CD4-positive, alpha-beta T cell treated with Interleukin-17A for 1 hour (primary cell): ENCODE measurements at places on chromosomes 6 and 20.

GRCh38 chr6:139007428-139007827 lies 19.4 kb upstream of the REPS1 start:
- no peak for DNase-seq

DNA sequence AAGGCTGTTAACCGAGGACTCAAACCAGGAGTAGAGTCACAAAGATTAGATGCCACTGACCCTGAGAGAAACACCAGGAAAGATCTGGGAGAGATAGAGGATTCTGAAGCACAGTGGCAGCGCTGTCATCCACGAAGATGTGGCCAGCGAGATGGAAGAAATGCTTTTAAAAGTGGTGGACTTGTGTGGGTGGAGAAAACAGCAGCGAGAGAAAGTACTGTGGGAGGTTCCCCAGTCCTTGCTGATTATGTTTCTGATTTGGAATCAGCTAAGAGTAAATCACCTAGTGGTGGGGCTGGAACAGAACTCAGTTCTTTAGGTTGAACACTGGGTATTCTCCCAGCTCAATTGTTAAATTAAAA lies 435 bp upstream of the ZNF322 start:
- peak; percentile 50 for DNase-seq

- DNase-seq = no peak
These were observed 58.8 kb downstream of the REV3L start for GRCh38 chr6:111423960-111424846.

DNA sequence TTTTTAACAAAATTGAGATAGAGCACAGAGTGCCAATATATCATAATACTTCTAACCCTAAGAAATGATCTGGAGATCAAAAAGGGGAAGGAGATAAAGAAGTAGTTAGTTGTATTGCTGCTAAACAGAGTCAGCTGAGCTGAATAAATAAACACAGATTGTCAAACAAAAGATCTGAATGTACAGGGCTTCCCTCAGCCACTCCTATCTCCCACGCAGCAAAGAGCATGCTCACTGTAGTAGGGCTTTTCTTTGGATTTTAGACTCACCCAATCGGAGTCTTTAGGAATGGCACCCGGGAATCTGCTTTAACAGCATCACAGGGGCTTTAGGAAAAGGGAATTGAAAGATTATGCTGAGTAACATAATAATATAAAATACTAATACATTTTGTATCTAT lies 222.2 kb upstream of the STXBP5 start:
- DNase-seq = no peak

DNA sequence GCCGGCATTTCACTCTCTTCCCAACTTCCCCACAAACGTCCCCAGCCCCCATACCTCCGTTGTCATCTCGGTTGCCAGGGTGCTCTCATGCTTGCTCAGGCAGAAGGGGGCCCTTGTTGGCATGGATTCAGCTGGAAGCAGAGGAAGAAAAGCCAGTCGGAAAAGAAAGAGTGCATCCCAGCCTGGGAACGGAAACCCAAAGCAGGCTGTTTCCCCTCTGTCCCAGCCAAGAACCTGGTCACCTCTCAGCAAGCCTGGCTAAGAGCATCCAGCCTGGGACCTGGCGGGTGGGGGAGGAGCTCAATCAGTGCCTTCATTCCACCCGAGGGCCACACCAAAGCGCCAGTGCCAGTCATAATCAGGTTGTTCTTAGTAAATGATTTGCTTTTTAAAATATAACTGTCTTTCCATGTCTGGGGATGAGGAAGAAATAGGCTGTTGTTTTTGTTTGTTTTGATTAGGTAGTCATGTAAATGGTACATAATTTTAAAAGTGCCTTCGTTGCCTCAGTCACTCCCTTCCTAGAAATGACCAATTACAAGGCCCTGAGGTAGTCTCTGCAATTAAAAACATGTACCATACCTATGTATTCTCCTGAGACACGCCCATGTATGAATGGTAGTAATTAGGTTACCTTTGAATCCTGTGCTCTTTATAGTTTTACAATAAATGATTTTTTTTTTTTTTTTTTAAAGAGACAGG lies 21.1 kb downstream of the CHMP4B start:
- no peak for DNase-seq

DNA sequence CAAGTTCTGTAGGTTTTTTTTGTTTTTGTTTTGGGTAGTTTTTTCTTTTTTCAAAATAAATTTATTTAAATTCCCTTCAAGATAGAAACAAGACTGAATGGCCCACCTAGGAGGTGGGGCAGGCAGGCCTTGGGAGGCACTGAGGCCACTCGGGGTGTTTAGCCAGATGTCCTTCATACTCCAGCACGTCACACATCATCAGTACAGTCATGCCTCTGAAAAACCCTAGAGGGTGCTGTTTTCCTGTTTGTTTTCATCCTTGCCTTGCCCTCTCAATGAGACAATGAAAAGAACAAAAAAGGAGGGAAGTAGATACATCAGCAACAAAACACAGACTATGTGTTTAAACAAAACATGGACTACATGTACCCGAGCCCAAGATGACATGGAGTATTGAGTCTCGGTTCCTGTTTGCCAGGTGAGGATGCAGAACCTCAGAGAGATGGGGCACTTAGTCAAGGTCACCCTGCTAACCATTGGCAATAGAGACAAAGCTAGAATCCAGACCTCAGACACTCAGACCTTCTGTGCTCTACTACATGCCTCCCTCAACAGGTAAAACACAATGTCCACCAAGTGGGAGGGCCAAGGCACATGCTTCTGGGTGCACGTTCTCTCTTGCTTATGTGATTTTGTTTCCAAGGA lies 26.8 kb upstream of the CLIC5 start:
- DNase-seq = peak; percentile 46

DNA sequence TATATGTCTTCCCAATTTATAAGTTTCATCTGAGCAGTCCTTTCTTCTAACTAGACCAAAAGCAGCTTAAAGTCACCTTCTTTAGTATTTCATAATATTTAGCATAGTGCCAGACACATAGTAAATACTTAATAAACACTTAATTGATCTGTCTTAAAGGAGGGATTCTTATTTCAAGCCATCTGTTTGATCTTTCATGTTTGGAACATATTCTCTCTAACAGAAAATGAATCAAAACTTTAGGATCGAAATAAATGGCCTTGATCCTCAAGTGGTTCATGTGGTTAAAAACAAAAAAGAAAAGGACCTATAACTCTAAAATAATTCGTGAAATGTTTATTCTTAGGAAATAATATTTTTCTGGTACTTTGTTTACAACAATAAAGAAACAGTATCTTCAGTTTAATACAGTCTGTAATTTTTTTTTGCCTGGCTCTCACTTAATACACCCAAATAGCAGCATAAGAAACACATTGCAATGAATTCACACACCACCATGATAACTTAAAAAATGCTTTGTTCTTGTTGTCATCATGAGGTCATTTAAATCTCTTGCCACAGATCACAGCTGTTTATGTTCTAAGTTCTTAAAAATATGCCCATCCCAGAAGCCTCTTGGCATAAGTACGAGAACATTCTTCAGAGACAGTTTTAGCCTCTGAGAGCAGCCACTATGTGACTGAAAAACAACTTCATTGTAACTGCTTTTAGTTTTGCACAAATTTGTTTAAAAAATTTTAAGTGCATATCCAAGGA lies 48.1 kb downstream of the ESF1 start:
- DNase-seq = no peak

DNA sequence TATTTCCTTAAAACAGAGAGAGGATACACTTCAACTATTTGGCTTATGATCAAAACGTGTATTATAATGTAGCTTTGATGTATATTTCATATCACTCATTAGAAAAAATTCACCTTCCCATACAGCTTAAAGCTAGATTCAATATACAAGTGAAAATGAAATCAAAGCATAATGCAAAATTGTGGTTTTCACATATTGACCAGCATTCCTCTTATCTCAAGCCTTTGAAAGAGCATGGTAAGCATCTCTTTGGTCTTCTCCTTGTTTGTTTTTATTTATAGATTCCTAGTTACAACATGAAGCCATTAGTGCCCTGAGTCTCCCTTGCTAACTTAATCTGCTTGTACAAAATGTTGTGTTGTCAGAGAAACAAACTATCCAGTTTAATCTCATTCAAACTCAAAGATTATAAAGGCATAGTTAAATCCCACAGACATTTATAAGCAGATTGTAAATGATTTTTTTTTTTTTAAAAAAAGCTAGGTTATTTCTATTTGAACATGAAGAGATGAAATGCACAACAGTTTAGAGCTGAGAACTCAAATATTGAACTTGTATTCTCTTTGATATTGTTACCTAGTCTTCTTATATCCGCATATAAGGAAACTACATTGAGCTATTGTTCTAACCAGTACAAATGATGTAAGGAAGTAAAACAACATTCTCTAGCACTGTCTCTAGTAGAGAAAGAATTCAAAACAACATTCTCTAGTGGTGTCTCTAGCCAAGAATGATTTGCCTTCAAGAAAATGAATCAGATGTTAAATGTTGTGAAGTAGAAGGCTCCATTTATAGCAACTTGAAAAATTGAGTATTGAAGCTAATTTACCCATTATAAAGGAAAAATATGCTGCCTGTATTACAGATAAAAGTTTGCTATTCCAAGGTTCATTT lies 31.2 kb upstream of the SMIM28 start:
- no peak for DNase-seq

DNA sequence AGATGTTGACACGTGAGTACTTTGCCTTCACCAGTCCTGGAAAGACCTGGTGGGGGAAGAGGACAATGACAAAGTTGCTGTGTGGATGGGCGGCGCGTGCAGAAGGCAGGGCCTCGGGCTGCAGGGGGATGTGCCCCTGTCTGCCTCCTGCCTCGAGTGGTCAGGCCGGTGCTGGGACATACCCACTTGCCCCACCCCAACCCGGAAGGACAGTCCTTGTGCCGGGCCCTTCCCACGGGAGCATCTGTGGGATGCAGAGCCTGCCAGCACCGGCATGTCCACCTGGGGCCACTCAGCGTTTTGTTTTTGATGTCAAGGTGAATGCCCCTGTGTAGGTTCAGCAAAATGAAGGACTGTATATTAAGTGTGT lies 60.5 kb upstream of the BHLHE23 start:
- no peak for DNase-seq

DNA sequence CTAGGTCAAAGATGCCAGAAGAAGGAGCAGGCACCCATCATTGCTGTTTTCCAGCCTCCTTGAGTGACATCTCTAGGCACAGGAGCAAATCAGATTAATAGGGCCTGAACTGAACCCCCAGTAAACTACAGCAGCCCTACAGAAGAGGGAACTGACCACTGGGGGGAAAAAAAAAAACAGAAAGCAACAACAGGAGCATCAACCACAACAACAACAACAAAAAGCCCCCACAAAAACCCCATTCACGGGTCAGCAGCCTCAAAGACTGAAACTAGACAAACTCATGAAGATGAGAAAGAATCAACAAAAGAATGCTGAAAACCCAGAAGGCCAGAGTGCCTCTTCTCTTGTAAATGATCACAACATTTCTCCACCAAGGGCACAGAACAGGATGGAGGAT lies 537.4 kb upstream of the BTBD3 start:
- DNase-seq = no peak

DNA sequence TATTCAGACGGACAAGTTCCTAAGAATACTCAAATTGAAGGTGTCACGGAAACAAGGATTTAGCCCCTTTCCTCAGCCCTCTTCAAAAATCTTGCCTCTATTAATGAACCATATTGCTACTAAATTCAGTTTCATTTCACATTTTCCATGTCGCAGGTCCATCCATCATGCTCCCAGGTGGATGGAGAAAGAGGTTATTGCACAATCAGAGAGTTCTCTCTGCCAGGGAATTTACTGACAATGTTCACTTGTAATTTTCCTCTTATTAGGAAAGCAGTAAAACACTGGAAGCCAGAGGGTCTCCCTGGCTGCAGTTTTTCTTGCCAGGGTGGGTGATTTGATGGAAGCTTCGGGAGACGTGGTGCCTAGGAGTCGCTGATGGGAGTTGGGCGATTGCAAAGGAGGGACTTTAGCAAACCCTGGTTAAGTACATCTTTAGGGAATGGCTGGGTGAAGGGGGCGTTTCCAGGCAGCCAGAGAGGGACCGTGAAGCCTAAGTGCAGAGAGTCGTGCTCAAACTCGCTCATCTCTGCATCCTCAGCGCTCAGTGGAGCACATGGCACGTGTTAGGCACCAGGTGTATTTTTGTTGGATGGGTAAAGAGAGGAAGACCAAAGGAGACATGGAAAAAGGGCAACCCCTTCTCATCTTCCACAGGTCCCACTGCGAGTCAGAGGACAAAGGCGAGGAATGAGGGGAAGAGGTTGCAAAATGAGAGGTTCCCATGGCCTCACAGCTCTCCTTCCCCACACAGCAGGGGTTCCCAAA lies 321.9 kb upstream of the CDH4 start:
- no peak for DNase-seq

GRCh38 chr20:51383891-51384510 lies 158.5 kb downstream of the NFATC2 start:
- DNase-seq = no peak

DNA sequence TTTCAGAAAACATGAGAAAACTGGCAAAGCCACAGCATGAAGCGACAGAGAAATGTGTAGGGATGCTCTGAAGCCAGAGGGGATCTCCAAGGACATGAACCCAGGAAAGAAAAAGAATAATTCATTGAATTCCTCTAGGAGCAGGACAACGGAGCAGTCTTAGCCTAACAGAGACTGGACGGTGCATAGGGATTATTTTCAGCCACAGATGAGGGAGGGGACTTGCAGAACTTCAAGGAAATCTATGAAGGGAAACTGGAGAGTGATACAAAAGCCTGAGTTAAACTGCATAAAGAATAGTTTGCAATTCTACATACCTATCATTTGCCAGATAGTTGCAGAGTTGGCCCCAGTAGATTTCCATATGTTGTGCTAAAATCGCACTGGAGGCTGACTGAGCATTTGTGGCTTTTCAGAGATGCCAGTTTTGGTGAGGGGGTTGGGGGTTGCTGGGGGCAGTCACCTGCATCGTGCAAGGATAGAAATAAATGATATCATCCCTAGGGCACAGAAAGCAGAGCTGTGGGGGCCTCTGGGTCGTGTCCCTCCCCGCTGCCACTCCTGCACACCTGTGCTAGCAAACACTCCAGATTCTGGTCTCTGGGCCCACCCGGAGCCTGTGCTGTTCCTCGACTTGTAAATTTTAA lies 443.2 kb upstream of the JARID2 start:
- DNase-seq = no peak

DNA sequence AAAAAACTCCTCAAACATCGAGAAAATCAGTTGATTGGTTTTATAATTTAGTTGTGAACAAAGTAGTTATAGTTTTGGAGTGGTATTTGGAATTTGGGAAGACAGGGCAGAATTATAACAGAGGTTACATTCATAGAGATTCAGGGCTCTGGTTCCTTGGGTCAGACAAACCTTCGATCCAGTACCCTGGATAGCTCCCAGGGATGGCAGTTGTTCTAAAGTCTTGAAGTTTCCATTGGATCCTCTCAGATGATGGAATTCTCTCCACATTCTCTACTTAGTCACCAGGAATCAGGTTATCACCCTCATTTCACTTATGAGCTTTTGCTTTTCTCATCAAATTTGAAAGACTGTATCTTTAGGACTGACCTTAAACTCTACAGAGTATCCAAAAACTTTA lies 285.1 kb downstream of the CENPW start:
- no peak for DNase-seq
